Neuronal stem cell (in vitro differentiated cells): ENCODE measurements at places on chromosomes 2 and 18.

GRCh38 chr18:6624271-6624660 lies 105.2 kb upstream of the ARHGAP28 start:
- no peak for DNase-seq

DNA sequence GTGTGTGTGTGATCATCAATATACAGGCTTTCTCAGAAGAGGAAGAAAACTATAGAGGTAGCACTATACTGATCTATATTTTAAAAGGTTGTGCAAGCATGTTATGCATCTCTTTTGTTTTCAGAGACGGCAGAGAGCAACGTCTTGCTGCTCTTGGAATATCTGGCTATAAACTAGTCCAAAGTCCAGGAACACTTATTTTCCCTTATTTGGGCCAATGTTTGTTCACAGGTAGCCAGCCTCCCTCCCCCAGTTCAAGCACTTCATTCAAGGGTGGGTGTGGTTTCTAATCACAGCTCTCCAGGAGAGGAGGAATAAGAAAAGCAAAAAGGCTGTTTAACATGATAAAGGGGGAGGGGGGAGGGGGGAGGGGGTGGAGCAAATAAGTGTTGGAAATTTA lies 4.2 kb downstream of the FZD5 start:
- peak; percentile 65 for DNase-seq

DNA sequence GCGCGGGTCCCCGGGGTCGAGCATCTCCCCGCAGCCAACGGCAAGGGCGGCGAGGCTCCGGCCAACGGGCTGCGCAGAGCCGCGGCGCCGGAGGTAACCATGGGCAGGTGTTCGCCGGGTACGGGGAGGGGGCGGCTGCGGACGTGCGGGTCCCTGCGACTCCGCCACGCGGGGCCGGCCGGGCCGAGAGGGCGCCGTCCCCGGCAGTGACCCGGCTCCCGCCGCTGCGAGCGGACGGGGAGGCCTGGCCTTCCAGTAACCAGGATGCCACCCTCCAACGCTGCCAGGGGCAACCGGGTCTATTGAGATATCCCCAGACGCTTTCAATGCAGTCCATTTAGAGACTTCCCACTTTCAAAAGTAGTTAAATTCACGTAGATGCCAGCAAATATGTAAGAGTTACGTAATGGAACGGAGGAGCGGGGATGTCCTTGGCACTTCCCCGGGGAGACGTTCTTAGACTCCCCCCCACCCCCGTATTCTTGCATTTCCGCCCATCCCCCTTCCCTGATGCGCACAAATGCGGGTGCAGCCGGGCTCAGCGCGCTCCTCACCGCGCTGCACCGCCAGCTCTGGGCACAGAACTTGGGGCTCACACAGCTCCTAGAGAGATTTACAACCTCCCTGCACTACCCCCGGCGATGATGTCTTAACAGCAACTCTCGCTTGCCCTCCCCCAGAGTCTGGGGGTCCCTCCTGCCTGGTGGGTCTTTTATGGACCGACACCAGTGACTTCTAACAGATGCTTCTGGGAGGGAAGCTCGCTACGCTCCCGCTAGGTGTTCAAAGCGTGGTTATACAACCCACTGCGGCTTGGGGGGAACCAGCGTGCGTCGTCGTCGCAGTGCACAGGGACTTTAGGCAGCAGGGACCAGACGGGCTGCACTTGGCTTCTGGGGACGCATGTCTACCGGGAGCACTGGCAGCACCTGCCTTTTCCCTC lies 657 bp downstream of the SGPP2 start:
- no peak for DNase-seq

GRCh38 chr2:112229348-112229747 lies 25.5 kb downstream of the ZC3H8 start:
- no peak for DNase-seq

DNA sequence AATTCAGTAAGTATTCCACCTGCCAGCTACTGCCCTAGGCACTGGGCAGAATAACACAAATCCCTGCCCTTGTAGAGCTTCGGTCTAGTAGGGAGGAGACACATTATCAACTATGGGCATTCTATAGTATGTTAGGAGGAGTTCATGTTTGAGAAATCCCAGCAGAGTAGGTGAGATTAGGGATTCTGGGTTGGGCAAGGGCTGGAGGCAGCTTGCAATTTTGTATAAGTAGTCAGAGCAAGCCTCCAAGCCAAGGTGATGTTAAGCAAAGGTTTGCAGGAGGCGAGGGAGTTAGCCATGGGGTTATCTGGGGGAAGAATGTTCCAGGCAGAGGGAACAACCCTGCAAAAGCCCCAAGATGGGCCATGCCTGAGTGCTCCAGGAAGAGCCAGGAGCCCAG lies 187.9 kb upstream of the HS6ST1 start:
- DNase-seq: no peak

GRCh38 chr2:184646177-184646576 lies 47.8 kb downstream of the ZNF804A start:
- no peak for DNase-seq

- no peak for DNase-seq
Measured at GRCh38 chr2:45755585-45756335, 104.3 kb downstream of the PRKCE start.

- DNase-seq: no peak
Measured at GRCh38 chr2:167480232-167480985, 592.1 kb downstream of the XIRP2 start.

DNA sequence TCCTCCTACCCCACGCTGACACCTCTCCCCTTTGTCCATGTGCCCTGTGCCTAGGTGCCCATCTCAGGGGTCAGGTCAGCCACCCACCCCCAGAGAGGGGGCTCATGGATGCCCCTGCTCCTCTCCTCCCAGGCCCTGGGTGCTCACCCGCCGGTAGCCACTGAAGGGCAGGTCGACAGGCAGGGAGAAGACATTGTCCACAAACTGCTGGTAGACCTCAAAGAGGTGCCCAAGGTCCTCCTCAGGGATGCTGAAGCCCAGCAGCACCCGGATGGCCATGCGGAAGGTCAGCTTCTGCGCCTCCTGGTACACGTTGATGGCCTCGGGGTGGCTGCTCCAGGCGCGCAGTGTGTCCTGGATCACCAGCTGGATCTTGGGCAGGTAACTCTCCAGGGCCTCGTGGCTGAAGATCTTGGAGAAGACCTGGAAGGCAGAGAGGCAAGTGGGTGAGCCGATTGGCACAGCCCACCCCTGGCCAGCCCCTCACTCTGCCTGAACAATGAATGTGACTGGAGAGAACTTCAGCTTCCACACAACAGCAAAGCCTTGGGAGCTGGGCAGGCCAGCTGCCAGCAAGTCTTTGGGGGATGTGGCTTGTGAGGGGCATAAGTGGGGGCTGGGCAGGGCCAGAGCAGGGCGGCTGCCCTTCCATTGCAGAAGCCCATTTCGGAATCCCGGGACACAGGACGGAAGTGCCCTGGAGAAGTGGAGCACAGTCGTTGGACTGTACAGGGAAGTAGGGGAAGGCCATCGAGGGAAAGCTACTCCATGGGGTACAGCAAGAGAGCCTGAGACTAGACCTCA lies 12.5 kb downstream of the CYP26B1 start:
- no peak for DNase-seq

- no peak for DNase-seq
Measured at GRCh38 chr2:47897883-47898731, 8.2 kb downstream of the FBXO11 start.

DNA sequence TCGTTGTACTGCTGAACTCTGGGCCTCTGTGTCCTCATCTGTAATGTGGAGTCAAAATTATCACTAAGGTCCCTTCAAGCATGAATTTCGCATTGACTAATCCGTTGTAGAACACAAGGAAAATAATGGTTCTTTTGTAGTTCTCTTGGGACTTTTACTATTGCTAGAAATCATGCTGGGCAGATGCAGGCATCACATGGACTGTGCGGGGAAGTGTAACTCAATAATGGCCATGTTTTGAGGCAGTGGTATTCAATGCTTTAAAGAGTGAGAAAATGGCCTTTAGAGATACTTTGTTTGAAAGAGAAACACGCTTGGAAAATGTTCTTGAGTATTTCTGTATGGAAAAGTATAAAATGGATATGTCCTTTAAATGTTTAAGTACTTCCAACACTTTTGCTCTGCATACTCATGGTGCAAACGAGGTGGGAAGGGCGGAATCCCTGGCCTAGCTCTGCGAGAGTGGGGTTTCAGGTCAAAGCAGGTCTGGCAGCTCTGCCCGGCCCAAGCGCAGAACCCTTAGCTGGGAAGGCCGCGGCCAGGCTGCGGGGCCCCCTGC lies 117.3 kb upstream of the MSTN start:
- DNase-seq: no peak

DNA sequence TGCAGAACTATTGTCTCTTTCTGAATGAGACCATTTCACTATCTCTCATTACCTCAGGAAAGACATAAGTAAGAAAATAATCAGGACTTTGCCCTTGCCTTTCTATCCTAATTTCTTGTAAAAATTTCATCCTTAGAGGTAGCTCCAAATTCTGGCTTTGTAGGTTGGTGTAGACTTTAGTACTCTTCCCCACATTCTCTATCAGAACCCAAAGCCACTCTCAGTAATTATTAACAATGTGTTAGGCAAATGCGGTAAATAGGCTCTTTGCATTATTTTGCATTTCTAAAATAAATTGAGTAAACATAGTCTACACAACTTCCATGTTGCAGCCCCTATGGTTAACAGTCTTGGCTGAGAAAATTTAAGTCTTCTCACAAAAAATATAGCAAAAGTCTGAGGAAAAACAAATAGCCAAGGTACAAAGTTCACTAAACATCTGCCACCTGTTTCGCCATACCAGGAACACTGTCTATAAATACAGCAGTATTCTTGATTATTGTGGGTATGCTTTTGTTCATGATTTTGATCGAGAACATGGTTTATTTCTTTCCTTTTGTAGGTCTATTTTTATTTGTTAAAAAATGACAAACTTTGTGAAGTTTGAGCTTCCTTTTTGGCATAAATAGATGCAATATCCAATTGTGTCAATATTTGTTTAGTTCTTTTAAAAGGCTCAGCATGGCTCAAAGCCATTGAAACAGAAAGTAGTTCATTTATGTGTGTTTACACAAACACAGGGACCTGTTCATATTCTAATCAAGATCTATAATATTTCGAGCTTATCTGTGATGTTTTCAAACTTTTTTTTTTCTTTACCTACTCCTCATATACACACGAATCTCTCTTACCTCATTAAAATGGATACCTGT lies 1061.5 kb downstream of the CNTNAP5 start:
- no peak for DNase-seq

DNA sequence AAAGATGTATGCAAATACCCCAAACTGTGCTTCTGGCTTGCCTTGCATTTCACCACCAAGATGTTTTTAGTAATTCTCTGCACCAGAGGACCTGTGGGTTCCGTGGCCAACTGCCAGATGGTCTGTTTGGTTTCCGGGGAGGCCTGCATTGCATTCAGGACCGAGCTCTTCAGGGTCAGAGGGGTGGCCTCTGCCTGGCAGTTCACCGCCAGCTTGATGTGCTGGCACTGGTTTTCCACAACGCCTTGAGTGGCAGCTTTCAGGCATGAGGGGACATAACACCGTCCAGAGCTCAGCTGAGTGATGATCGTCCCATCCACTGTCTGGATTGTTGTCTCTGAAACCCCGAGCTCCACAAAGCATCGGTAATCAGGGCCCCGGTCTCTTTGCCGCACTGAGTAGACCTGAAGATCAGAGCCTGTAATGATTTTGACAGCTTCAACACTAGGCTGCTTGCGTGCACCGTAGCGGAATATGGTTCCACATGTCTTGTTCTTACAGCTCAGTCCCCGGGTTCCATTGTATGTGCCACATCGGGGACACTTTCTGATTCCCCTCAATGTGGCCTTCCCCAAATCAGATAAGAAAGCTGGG lies 9.4 kb downstream of the C2orf42 start:
- no peak for DNase-seq

DNA sequence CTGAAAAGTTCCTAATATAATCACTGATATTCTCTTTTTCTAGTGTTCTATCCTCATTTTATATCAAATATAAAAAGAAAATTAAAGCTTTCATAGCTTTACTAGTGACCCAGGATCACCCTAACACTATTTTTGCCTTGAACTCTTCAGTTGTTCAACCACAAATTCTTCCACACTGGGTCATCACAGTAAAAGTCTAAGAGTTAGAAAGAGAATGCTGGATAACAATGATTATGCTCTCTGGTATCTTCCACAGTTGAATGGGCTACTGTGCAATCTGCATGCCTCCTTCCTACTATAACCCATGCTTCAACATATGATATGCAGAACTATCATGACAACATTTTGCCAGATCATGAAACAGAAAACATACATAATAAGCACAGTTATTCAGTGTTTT lies 32.3 kb downstream of the CHN1 start:
- no peak for DNase-seq

DNA sequence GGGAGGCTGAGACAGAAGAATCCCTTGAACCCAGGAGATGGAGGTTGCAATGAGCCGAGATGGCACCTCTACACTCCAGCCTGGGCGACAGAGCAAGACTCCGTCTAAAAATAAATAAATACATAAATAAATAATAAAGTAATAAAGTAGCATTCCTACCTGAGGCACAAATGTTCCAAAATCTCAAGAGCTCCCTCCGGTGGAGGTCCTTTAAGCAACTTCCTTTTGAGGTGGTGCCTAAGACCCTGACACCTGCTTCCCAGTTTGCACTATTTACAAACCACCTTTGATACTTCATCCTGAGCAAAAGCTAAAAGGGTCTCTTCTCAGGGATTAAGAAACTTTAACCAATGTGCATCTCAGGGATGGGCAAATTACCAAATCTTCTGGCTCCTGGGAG lies 505.1 kb downstream of the CNTNAP5 start:
- DNase-seq: no peak

GRCh38 chr2:203484266-203485112 lies 50.6 kb downstream of the RAPH1 start:
- no peak for DNase-seq

GRCh38 chr2:241340631-241341163 lies 15.4 kb upstream of the FARP2 start:
- DNase-seq: no peak

GRCh38 chr18:23682472-23682871 lies 6.8 kb upstream of the LAMA3 start:
- DNase-seq: no peak

DNA sequence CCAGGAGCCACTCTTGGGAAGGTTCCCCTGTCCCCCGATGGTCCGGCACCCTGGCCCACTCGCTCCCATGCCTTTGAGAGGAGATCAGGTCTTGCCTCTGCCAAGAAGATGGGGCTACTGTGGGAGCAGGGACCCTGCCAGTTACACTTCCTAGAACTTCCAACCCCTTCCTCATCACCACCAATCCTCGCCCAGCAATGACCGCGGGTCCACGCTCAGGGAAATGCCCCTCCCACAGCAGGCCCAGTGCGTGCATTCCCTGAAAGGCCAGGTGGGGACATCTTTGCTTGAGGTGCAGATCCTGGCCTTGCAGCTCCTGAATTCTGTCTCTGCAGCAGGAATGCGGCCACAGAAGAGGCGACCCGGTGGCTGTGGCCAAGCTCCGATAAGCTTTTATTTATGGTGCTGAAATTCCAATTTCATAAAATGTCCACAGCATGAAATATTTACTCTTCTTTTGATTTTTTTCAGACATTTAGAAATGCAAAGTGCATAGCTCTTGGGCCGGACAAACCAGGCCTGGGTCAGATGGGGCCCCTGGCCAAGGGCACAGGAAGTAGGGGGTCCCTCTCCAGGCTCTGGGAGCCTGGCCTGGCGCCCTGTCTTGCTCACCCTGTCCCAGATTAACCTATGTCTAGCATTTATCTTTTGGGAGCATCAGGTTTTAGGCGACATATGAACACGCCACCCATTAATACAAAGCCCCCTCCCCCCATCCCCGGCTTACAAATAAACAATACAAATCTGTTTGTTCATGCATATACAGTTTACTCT lies 29.8 kb downstream of the PXDN start:
- DNase-seq: no peak

- DNase-seq: no peak
Measured at GRCh38 chr2:236642584-236643291, 73.1 kb downstream of the ACKR3 start.

GRCh38 chr2:1754461-1755170 lies 10.3 kb upstream of the PXDN start:
- DNase-seq: no peak
